ENCODE measurements at places on chromosomes 2 and 18. TPM values are rescaled to one million over a fixed set of nuclear protein-coding genes. Genes with fewer than 3 reads are reported as not detected.
A peak's percentile ranks its signal among the peaks of the same experiment; 100 is the strongest.

- H3K4me1 ChIP-seq, result no peaks in the 10 kb centered on the region
- peaks cover 87% of the 10 kb centered on the region for H3K27me3 ChIP-seq
- DNase-seq, result no peak
- no peak overlapping the region for H3K27ac ChIP-seq
- H3K4me3 ChIP-seq, result no peak overlapping the region
Observed at GRCh38 chr18:47265197-47265596, 13.7 kb upstream of the SKOR2 start.

- H3K27me3 ChIP-seq, result no peaks in the 10 kb centered on the region
- no peak overlapping the region for H3K4me3 ChIP-seq
- H3K4me1 ChIP-seq, result no peaks in the 10 kb centered on the region
- DNase-seq, result no peak
- no peak overlapping the region for H3K27ac ChIP-seq
Observed at GRCh38 chr2:142682528-142682927, 194.9 kb upstream of the KYNU start.

DNA sequence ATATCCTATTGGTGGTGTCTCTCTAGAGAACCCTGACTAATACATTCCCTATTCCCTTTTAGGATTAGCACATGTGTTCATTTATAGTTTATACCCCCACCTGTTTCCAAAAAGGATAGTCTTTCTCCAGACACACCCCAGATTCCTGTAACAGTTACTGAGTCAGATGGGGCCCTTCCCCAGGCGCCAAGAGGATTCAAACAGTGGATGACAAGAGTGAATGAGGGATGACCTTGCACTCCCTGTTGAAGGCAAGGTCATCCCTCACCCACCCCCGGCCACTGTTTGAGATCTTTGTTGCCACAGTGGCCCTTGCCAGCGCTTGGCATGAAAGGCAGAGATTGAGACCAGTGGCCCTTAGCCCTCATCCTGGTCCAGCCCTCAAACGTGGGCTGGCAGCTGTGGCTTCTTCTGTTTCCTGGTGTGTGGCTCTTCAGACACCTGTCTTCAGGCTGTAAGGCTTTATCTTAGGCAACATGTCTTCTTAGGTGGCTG, 15.3 kb upstream of the REEP1 start:
- peaks cover 2% of the 10 kb centered on the region for H3K4me1 ChIP-seq
- no peak overlapping the region for H3K4me3 ChIP-seq
- no peaks in the 10 kb centered on the region for H3K27me3 ChIP-seq
- no peak overlapping the region for H3K27ac ChIP-seq
- H3K36me3 ChIP-seq, result no peaks in the 10 kb centered on the region
- DNase-seq, result no peak

Gene GKN1
- 0.53 TPM for total RNA-seq

DNA sequence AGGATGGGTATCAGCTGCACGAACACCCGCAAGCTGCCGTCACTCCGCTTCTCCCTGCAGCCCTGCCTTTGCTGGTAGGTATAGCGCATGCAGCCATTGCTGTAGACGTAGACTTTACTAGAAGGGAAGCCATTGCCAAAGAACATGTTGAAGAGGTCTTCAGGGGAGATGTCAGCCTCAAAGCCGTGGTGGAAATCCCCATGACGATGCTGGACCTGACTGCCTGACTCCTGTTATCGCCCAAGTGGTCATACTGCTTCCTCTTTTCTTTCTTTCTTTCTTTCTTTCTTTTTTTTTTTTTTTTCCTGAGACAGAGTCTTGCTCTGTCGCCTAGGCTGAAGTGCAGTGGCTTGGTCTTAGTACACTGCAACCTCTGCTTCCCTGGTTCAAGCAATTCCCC, 68.7 kb upstream of the SPRED2 start:
- H3K36me3 ChIP-seq, result no peaks in the 10 kb centered on the region
- no peaks in the 10 kb centered on the region for H3K4me1 ChIP-seq
- no peak overlapping the region for H3K4me3 ChIP-seq
- no peaks in the 10 kb centered on the region for H3K27me3 ChIP-seq

DNA sequence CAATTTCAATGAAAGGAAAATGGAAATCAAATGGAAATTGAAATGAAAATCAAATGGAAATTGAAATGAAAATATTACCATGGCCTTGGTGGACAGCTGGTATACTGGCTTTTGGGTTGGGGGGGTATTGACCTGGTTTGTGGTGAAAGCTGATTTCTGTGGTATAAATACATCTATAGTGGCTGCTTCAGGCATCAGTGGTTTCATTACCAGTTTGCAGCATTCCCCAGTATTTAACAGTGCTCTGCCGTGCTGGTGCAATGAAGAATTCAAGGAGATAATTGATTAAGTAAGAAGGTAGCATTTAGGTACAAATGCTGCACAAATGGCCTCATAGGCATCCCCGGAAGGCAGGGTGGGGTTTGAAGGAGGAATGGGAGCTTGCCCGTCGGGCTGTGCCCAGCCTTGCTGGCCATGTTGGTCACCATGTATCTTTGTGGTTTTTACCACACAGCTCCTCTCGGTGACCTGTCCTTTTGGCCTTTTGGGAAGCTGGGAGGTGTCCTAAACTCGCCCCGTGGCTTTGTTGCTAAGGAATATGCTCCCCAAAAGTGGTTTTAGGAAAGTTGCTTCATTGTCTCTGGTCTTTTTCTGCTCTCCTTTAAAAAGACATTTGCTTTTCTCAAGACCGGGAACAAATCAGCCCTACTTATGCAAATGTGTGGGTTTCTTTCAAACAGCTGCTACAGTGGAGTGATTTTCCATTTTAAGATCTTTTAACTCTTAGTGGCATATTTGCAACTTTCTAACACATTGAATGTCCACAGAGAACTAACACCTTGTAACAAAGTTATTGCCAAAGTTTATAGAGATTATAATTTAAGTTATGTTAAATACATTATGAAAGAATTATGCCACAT, 28.6 kb downstream of the SNTG2 start:
- H3K27ac ChIP-seq, result no peak overlapping the region
- H3K4me1 ChIP-seq, result no peaks in the 10 kb centered on the region
- no peaks in the 10 kb centered on the region for H3K27me3 ChIP-seq
- DNase-seq, result no peak
- no peaks in the 10 kb centered on the region for H3K36me3 ChIP-seq

DNA sequence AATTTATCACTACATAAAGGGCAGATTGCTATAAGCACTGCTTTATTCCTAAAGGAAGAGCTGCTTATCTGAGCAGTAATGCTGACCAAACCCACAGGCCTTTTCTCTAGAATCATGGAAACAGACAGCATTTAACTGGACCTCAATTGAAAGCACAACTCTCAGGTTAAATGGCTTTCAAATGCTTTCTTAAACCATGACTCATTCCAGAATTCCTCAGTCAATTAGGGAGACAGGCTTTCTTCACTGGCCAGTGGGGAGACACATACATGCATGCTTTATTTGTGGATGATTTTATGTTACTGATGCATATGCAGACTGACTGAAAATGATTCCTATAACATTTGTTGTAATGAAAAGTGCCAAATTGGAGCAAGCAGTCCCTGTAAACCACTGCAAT, 114.6 kb downstream of the ACVR1 start:
- H3K27me3 ChIP-seq, result no peaks in the 10 kb centered on the region
- H3K4me3 ChIP-seq, result no peak overlapping the region
- no peak for DNase-seq
- H3K4me1 ChIP-seq, result no peaks in the 10 kb centered on the region
- H3K27ac ChIP-seq, result no peak overlapping the region

DNA sequence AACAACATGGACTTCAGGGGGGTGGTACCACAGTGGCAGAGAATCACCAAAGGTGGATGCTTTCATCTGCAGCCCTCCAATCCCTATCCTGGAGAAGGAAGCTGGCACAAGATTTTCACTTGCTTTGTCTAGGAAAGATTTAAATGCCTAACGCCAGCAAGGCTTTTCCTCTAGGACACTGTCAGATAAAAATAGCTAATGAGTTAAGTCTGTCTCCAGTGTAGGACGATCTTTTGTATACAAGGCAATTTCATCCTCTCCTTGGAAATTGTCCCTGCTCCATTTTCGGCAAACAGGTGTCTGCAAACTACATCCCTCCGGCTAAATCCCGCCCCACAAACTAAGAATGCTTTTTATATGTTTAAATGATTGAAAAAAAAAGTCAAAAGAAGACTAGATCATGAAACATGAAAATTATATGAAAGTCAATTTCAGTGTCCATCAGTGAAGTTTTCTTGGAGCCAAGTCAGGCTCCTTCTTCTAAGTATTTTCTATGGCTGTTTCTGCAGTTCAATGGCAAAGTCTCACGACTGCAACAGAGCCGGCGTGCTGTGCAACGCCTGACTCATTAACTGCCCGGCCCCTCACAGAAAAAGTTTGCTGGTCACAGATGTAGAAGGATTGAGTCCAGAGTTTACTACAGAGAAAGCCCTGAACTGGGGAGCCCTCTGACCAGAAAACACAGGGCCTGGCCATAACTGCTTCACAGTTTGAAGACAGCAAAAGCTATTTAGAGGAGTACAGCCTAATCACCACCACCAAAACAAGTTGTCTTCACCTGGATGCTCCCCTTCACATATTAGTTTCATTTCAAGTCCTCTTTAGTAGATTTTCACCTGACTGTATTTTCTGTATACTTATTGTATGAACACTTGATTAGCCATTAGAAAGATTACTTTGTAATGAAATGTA, 52.3 kb downstream of the PIEZO2 start:
- no peak for DNase-seq
- H3K36me3 ChIP-seq, result no peaks in the 10 kb centered on the region
- H3K4me3 ChIP-seq, result no peak overlapping the region
- no peaks in the 10 kb centered on the region for H3K27me3 ChIP-seq
- H3K4me1 ChIP-seq, result peaks cover 12% of the 10 kb centered on the region

DNA sequence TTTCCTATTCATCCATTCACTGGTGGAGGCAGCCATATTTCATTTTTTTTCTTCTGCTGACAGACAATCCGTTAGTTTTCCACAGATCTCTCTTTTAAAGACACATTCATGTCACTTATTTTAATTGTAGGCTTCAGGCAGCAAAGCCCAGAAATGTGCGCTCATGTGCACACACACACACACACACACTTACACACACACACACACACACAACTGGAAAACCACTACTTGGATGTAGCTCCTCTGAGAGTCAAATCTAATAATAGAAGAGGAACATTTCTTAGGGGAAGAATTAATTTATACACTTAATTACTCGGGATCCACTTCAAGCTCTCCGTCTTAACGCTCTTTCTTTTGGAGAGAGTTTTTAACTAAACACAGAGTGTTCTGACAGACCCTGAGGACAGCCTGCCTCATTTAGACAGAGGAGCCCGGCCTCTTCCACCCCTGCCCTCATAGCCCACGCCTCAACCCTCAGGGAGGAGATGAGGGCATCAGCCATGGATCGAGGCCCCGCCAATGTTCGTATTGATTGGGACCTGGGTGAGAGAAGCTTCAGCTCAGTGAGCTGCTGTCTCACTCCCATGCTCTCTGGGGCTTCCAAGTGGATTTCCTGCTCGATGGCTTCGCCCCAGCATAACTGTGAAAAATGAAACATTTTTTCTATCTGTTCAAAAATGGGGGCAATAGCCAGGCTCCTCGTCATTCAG, 261.4 kb upstream of the SKOR2 start:
- H3K27me3 ChIP-seq, result no peaks in the 10 kb centered on the region
- H3K36me3 ChIP-seq, result no peaks in the 10 kb centered on the region
- H3K27ac ChIP-seq, result no peak overlapping the region
- DNase-seq, result no peak

DNA sequence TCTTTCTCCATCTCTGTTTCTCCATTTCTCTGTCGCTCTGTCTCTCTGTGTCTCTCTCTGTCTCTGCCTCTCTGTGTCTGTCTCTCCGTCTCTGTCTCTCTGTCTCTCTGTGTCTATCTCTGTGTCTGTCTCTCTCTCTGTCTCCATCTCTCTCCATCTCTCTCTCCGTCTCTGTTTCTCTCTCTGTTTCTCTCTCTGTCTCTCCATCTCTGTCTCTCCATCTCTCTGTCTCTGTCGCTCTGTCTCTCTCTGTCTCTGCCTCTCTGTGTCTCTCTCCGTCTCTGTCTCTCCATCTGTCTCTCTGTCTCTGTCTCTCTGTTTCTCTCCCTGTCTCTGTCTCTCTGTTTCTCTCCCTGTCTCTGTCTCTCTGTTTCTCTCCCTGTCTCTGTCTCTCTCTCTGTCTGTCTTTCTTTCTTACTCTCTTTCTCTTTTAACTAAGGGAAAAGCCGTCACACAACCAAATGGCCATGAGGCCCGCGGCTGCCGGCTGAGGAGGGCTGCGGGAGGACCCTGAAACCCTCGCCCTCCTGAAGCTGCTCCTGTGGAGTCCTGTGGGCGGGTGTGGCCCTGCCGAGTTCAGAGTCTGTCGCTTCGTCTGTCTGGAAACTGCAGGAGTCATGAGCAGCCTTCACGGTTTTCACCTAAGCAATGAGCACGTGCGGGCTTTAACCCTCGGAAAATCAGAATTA, 29.3 kb downstream of the NFATC1 start:
- no peaks in the 10 kb centered on the region for H3K36me3 ChIP-seq
- no peak overlapping the region for H3K4me3 ChIP-seq
- DNase-seq, result no peak

Gene MEP1B
- total RNA-seq, result 0.36 TPM

GRCh38 chr2:104656571-104657163, 197.2 kb upstream of the POU3F3 start:
- no peak for DNase-seq
- no peak overlapping the region for H3K4me3 ChIP-seq
- no peaks in the 10 kb centered on the region for H3K36me3 ChIP-seq
- H3K27ac ChIP-seq, result no peak overlapping the region
- H3K4me1 ChIP-seq, result peaks cover 14% of the 10 kb centered on the region
- H3K27me3 ChIP-seq, result peaks cover 55% of the 10 kb centered on the region

DNA sequence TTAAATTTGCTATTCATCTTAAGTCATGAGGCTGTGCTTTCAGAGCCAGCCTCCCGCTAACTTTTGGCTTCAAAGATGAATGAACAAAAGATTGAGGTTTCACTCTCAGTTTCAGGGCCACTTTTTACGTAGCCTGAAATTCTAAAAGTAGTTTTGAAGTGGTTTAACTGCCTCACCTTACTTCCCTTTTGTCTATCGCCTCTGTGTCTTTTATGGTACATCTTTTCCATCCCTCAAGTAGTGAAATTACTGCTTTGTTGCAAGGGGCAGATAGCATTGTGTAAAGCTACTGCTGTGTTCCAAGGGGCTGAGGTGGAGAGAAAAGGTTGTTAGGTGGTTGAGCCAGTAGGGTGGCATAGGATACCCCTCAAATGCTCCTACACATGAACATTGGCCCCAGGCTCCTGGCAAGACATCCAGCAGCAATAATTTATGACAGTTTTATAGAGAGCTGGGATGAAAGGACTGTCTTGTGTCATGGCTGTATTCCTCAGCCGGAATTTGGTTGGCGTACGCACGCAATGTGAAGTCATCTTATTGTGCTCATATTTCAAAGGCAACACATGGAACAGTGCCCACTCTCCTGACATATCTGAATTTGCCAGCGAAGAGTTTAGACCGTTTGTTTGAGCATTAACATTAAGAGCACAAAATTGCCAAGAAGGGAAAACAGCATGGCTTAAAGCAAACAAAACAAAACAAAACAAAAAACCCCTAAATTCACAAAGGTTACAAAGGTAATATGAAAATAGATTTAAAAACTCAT, 32.2 kb downstream of the QPCT start:
- no peaks in the 10 kb centered on the region for H3K36me3 ChIP-seq
- peak overlapping the region; percentile 76 for H3K27ac ChIP-seq
- H3K4me3 ChIP-seq, result no peak overlapping the region

All from hepatocyte (in vitro differentiated cells).